Uterus (tissue), 4 donors: ENCODE measurements at places on chromosomes 12 and 14. TPM values are rescaled to one million over a fixed set of nuclear protein-coding genes. Genes with fewer than 3 reads are reported as not detected.
A peak's percentile ranks its signal among the peaks of the same experiment; 100 is the strongest.

Gene NGB
- total RNA-seq, result not detected

Gene EGLN3
- total RNA-seq, result 9.5 TPM

Gene DCN
- 1,699 TPM for total RNA-seq

Gene ZNF641
- 28.7 TPM for total RNA-seq

Gene EXOC5
- 25.3 TPM for total RNA-seq

Gene BEGAIN
- total RNA-seq, result 16.5 TPM

GRCh38 chr12:46933947-46934346 is 108.2 kb upstream of the SLC38A4 start:
- no peak for DNase-seq

GRCh38 chr14:50670196-50670865 is 2.2 kb upstream of the SAV1 start:
- DNase-seq, result no peak

- DNase-seq, result no peak
Observed at GRCh38 chr12:110669193-110669502, 19.8 kb downstream of the HVCN1 start.

DNA sequence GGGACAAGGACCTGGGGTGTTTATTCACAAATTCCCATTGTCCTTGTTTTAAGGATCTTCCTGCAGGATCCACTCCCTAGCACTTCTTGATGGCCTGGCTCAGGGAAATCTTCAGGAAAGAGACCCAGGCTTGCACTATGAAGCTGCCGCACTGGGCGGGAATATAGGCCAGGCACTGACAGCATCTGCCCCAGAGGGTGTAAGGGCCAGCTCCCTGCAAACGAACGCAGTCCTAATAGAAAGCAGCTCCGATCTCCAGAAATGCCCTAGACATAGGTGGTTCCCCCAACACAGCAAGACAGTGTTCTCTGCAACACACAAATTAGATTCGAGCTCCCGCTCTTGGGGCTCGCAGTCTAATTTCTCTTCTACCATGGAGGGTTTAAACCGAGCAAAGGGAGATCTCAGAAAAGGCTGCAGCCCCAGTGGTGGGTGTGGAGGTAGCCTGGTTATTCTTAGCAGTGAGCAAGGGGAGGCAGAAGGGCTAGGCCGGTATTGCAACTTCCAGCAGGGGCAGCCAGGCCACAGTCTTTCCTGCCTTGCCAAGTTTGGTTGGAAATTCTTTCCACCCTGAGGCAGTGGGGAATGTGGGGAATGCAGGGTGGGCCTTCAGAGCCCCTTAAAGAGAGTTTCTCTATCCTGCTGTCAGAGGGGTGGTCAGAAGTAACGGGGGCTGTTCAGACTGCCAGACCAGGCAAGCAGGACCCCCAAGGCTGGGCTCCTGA is 16.1 kb upstream of the WSCD2 start:
- no peak for DNase-seq

- no peak for DNase-seq
Observed at GRCh38 chr12:9363145-9363544, 154.9 kb upstream of the PZP start.

DNA sequence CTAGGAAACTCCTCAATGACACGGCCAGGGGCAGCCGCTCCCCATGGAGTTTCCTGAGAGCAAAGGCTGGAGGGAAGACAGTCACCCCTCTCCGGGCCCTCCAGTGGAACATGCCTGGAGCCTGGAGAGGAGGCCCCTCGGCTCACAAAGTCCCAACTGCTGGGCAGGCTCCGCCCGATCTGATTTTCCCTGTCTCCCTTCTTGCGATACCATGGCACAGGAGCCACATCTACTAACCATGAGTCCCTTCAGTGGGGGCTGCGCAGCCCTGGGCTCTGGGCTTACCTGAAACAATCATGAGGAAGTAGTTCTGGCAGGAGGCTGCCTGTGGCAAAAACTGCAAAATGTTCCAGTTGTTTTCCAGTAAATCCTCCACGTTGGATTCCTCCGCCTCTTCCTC is 15.3 kb downstream of the P2RX2 start:
- no peak for DNase-seq

DNA sequence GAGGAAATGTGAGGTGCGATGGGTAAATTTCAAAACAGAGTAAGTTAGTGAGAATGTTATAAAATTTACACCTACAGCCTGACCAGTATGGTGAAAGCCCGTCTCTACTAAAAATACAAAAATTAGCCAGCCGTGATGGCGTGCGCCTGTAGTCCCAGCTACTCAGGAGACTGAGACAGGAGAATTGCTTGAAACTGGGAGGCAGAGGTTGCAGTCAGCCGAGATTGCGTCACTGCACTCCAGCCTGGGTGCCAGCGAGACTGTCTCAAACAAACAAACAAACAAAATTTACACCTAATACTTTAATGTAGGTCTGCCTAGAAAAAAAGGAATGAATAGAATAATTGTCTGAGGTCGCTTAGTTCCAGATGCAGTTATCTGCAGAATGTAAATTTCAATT is 37.6 kb downstream of the SLC2A14 start:
- DNase-seq, result no peak

DNA sequence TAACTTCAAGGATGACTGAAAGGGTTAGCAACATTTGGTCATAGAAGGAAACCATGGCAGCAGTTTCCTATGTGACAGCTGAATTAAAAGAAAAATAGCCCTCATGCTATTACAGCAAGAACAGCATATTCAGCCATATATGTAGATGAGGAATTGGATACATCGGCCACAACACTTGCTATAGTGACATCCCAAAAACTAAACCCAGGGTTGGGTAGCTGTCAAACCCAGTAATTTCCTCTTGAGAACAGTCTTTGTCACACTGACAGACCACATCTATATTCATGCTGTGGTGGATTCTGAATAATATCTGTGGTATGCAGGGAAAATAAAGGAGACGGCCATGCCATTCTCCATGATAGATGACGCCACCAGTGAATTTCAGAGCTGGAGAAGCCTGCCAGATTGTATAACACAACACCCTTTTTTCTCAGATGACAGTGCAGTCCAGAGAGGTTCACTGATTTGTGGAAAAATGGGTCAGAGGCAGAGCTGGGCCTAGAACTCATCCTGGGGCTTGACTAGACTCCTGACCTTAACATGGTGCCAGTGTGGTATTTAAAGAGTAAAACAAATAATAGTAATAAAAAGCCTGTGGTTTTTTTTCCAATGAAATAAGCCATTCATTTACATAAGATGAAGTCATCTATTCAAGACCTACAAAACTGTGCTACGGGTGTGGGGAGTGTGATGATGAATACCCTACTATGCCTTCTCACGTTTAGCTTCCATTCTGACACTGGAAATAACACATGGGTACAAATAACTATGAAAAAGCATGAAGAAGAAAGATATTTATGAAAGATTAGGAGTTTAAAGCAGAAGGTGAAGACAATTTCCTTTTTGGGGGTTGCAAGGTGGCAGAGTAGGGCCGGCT is 32.3 kb downstream of the EFCAB11 start:
- DNase-seq, result no peak

- DNase-seq, result no peak
Observed at GRCh38 chr14:100137173-100137572, 22.3 kb downstream of the DEGS2 start.

GRCh38 chr12:88247241-88247643 is 105.1 kb downstream of the TMTC3 start:
- no peak for DNase-seq

DNA sequence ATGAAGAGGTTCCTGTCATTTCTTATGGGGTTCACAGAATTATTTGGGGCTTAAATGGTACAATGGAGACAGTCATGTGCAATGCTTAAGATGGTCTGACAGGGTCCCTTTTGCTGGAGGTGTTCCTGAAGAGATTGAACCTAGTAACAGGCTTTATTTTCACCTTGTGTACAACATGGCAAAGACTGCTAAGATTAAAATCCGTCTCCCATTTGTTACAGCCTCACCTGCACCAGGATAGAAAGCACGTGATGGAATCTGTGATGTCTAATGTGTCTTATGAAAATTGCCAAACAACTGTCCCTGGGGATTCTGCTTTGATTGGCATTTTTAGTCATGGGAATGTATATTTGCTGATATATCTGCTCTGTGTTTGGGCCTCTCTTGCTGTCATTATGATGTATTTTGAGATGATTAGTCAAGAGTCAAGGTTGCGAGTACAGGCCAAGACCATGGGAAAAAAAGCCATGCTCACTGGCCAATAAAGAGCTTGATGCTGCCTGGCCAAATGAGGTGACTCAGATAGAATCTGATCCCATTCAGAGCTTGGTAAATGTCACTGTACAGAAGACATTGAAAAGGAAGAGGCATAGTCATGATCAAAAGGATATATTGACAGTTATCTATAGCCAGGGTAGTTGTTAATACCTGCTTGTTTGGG is 96.1 kb downstream of the FLRT2 start:
- no peak for DNase-seq

DNA sequence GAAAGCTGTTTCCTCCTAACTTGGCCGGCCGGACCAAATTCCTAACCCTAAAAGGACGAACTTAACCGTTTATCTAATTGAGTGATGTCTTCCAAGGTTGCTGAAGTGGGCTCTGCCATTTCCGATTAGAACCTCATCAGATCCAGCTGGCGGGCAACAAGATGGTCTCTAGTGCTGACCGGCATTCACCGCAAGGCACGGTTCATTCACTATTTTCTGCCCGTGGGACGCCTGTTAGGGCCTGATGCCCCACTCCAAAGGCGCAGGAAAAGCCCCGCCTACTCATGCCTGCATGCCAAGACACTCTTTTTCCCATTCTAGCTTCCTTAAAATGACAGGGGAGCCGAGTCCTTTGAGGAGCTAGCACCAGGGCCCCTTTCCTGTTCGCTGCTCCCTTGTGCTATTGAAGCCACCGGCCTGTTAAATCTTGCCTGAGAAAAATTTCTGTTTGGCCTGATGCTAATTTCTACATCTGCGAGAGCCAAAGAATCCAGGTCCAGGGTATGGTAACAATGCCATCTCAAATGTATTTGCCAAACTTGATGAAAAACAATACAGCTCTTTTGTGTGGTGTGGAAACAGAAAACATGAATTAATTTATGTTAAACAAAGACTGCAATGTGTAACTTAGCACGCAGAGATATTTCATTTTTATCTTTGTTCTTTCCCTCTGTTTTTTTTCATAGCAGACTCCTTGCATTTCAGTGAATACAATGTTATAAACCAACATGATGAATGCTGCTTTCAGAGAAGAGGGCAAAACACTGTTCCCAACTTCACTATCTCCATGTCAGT is 1071.2 kb upstream of the USP15 start:
- no peak for DNase-seq

- peak; percentile 59 for DNase-seq
Observed at GRCh38 chr12:94289461-94290312, 141.3 kb downstream of the PLXNC1 start.

DNA sequence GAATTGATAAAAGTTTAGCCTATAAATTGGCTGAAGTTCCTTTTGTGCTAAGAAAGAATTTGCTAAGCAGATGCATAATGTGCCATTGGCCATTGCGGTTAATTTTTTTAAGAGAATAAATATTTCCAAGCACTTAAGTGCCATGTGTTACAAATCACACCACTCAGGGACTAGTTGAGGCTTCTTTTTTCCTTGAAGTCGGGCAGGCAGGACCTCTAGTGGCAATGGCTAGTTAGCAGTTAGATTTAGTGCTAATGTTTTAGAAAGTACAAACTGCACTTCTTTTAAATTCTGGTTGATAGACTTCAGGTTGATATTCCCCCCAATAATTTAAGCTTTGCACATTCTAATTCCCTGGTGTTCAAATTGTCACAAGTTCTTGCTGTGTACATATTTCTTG is 294.3 kb downstream of the APAF1 start:
- DNase-seq, result no peak

GRCh38 chr14:60095781-60096450 is 4.2 kb downstream of the PCNX4 start:
- DNase-seq, result no peak

DNA sequence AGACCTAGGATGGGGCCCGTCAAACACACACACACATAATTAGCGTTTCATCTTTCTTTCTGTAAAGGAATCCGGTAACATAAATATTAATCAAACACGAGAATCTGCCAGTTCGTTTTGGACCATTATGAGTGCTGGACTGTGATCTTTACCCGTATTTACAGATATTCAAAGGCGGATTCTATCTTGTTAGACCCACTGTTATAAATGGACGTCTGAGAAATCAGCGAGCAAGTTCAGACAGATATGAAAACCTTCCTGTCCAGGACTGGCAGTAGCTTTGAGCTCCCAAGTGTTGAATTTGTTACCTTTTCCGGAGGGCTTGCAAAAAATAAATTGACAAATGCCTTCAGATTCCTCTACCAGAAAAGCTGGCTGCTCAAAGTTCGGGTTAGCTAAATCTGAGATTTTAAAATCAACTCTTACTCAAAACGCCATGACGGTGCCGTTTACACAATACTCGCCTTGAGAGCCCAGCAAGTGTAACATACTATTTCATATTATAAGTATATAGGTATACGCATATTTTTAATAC is 27.6 kb downstream of the BCL11B start:
- DNase-seq, result no peak

- DNase-seq, result no peak
Observed at GRCh38 chr12:74456431-74456830, 81.2 kb upstream of the ATXN7L3B start.

DNA sequence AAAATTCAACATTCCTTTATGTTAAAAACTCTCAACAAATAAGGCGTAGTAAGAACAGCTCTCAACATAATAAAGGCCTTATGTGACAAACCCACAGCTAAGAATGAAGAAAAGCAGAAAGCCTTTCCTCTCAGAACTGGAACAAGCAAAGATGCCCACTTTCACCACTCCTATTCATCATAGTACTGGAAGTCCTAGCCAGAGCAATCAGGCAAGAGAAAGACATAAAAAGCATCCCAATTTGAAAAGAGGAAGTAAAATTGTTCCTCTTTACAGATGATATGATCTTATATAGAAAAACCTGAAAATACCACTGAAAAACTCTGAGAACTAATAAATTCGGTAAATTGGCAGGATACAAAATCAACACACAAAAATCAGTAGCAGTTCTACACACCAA is 52.1 kb downstream of the STON2 start:
- DNase-seq, result no peak

GRCh38 chr12:61676520-61676919 is 583.7 kb upstream of the USP15 start:
- no peak for DNase-seq

DNA sequence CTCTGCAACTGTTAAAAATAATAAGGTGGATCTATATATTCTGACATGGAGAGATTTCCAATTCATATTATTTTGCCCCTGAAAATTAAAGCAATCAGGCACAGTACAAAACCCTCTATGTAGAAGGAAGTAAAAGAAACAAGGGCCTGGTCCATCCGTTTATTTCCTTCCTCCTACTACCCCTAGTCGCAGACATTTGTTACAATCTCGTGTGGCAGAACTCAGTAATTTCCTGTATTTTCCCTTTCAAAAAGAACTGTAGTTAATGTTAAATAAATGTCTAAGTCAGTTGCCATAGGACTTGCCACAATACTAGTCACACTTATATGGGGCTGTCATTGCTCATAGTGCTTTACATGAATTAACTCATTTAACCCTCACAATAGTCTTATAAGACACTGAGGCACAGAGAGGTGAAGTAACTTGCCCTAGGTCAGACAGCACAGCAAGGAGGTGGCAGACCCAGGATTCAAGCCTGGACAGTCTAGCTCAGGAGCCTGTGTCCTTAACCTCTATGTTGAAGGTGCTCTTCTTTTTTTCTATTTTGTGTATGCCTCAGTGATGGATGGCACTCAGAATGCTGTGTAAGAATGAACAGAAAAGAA is 24.2 kb downstream of the NINJ2 start:
- DNase-seq, result no peak

- DNase-seq, result no peak
Observed at GRCh38 chr14:97036086-97036852, 239.1 kb downstream of the VRK1 start.

- DNase-seq, result no peak
Observed at GRCh38 chr12:120228041-120228290, 27.1 kb upstream of the RPLP0 start.

GRCh38 chr14:66884149-66884548 is 305.1 kb upstream of the GARIN2 start:
- no peak for DNase-seq

- no peak for DNase-seq
Observed at GRCh38 chr12:117518594-117519270, 157.3 kb upstream of the NOS1 start.
